Activated T-helper 2 cell treated with anti-CD3 and anti-CD28 coated beads, Interferon-gamma antibody, Interleukin-2, Interleukin-4, amounts not matched to agents 10 μg/mL and 5 μg/mL and 100 μg/mL, durations not matched to agents 14 hours and 24 hours and 36 hours (primary cell): ENCODE measurements at places on chromosomes 1 and 21. TPM values are rescaled to one million over a fixed set of nuclear protein-coding genes. Genes with fewer than 3 reads are reported as not detected.

HES3 gene
- not detected in 2 replicates for total RNA-seq

PM20D1 gene
- 0.57 and 0.78 TPM in 2 replicates for total RNA-seq

NADK gene
- total RNA-seq: 81.8 and 84.5 TPM in 2 replicates

RGS1 gene
- 4.2 and 4.3 TPM in 2 replicates for total RNA-seq

PLCH2 gene
- 2.6 and 2.8 TPM in 2 replicates for total RNA-seq

COL16A1 gene
- total RNA-seq: not detected in 2 replicates
